ENCODE measurements at places on chromosomes 4 and X.

DNA sequence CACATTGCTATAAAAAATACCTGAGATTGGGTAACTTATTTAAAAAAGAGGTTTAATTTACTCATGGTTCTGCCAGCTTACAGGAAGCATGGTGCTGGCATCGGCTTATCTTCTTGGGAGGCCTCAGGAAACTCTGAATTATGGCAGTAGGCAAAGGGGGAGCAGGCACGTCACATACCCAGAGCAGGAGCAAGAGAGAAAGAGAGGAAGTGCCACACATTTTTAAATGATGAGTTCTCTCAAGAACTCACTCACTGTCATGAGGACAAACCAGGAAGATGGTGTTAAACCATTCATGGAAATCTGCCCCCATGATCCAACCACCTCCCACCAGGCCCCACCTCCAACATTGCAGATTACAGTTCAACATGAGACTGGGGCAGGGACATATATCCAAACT lies 10.0 kb upstream of the AFF1 start:
- DNase-seq = no peak

DNA sequence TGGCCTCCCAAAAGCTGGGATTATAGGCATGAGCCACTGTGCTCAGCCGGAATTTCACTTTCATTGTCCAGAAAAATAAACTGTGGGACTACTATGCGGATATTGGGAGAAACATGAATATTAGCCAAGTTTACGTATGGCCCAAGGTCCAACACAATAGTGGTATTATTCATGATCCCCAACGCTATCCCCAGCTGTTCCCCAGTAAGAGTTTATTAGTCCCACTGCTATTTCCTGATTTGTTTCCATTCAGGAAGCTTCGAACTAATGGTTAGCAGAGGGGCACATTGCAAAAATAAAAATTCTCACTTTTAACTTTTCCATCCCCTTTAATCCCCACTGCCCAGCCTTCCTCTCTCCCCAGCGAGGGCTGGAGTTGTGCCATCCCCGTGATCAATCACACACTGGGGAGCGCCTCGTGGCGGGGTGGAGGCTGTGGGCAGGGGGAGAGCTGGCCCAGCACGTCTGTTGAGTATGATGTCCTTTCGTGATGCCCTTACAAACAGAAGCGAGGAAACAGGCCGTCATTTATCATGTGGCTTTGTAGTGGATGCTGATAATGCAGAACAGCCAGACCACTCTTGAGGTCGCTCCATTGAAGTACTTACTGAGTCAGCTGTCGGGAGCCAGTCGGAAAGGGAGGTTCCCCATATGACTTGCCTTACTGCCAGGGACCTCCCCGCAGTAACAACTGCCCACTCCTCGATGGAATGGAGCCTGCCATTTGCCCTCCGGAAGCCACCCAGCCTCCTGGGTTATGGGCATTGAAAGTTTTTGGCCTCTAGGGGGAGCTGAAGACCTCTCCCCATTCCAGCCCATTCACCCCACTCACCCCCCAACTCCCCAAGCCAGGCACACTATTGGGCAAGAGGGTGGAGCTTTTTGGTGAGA lies 117.0 kb downstream of the KDR start:
- peak; percentile 25 for DNase-seq

DNA sequence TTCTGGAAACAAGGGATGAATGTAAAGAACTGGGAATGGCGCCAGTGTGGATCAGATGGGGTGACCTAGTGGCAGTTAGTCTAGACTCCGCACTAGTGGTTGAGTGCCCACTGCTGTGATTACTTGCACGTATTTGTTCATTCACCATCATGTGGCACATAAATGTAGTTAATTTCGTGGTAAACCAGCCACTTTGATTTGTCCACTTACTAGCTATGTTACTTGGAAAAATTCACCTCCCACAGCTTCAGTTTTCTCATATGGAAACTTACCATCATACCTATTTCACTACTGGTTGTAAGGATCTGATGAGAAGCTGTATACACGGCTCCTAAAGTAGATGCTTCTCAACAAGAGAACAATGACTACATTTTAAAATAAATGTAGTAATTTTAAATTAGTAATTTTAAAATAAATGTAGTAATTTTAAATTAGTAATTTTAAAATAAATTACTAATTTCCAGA lies 394 bp upstream of the DYNLT3 start:
- DNase-seq = no peak

DNA sequence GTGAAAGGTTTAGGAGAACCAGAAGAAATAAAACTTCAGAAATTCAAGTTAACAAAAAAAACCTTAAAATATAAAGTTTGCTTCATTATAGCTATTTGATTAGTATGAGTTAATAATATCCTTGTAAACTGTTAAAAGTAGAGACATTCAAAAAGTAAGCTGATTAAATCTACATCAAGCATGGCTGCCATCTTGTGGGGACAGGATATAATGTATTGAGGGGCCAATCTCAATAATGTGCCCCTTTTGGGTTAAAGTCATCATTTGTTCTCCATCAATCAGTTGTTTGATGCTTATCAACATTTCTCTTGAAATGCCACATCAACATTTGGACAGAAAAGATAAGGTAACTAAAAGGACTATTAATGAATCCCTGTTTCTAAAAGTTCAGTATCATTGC lies 4.6 kb upstream of the GRID2 start:
- no peak for DNase-seq

DNA sequence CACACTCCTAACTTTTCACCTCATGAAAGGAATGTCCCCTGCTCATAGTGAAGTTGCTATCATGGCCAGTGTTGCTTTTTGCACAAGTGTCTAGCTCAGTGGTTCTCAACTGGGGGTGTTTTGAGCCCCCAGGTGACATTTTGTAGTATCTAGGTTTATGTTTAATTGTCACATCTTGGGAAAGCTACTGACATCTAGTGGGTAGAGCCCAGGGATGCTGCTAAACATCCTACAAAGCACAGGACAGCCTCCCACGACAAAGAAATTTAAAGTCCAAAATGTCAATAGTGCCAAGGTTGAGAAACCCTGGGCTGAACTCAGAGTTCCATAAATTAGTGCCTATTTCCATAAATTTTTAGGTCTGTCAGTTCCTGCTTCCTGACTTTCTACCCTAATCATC lies 70.7 kb upstream of the HCCS start:
- no peak for DNase-seq

- DNase-seq = peak; percentile 25
Measured at GRCh38 chrX:1661048-1661921, 46.4 kb downstream of the ASMT start.

- no peak for DNase-seq
Measured at GRCh38 chrX:1444561-1445500, 7.9 kb downstream of the ASMTL start.

- no peak for DNase-seq
Measured at GRCh38 chr4:137601934-137602333, 69.6 kb upstream of the PCDH18 start.

Data from right hindlimb (tissue), 1 donor.